T-cell (primary cell): ENCODE measurements at places on chromosomes 6 and 20.

DNA sequence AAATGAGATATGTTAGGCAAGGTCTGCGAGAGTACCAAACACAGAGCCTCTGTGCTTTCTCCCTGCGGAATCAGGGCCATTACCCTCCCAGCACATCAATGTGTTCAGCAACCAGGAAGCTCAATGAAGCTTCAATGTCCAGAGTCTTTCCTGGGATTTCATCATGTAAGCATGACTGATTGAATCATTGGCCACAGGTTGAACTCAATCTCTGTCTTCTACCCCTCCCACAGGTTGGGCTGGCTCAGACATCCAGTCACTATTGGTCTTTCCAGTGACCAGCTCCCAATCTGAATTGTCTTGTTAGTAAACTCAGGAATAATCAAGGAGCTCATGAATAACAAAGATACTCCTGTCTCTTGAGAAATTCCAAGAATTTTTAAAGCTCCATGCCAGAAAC is 2.7 kb upstream of the DTD1 start:
- DNase-seq, result no peak

GRCh38 chr6:36386495-36387439 is 702 bp downstream of the ETV7 start:
- no peak for DNase-seq

DNA sequence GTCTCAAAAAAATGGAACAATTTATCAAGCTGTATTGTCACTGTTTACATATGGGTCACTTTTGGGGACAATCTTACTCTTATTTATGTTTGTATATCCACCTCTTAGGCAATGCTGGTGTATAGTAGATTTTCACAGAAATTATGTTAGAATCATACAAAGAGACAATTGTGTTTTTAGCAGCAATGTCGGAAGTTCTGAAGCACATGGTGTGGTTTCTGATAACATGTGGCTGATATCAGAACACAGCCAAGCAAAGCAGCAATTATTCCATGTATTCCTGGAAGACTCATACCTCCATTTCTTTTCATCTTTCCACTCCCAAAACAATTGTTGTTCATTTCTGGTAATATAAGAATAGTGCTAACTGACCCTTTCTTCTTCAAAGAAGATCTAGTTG is 17.5 kb upstream of the LOC128125822 start:
- no peak for DNase-seq

DNA sequence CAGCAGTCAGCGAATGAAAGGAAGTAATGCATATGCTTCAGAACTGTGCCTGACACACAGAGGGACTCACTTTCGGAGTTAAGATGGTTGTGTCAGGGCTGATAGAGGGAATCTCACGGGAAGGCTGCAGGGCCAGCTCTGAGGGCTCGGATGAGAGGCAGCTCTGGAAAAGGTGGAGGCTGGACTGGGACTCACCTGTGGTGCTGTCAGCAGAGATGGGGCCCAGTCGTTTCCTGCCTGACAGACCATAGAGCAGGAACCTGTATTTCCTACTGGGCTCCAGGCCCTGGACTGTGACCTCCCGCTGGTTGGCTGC is 9.3 kb downstream of the CYP21A2 start:
- DNase-seq, result no peak

DNA sequence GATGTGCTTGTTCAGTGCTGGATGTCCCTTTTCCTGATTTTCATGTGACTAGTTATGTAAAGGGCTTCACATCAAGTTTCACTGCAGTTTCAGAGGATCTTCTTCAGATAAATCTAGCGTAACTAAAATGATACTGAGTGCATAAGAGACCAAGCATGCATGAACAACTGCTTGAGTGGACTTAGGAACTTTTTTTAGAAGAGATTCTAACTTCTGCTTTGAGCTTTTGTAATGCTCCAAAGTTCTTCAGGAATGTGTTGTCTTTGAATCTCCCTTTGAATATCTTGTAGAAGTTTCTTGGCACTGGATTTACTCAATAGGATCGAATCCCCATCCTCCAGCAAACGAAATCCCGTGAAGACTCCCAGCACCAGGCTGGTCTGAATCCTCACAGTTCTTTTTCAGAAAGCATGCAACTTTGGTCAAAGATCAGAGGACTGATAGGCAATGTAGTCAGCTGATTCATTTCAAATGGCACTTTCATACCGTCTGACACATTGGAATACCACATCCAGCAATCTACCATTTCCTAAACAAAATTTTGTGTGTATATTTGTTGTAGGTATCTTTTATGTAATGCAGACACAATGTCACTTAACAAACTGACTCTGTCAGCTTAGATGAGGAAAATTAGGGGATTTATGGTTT is 33.2 kb downstream of the ENPP1 start:
- no peak for DNase-seq

GRCh38 chr20:618980-619379 is 8.9 kb upstream of the TCF15 start:
- no peak for DNase-seq

GRCh38 chr6:15534974-15535373 is 127.9 kb downstream of the DTNBP1 start:
- DNase-seq, result no peak

- DNase-seq, result no peak
These were observed 364.3 kb upstream of the ID4 start for GRCh38 chr6:19472850-19473249.

DNA sequence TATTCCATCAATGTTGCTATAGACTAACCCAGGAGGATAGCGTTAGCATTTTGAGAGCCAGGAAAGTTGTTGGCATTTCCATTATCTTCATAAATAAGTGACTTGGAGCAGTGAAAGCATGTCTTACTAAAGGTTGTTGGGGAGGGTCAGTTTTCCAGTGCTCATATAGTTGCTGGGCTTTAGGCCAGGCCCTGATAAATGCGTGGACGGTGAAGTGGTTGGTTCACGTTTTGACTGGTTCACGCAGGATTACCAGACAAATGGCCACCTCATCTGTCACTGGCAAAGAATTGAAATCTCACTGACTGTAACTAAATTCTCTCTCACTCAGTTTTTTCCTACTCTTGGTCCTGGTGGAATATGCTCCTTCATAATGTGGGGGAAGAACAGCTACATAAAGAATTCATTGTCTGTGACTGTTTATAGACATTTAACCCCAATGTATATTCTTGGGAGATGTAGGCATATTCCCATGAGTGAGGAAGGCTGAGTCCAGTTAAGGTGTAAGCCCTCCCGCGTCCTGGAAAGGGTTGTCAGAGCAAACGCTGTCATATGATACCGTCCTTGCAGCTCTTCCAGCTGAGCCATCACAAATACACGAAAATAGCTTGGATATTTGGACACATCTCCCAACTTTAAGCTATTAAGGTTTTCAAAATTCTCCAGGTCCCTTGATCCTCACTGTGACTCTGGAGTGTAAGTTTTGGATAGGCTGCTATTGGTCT is 27.8 kb downstream of the LRRC1 start:
- no peak for DNase-seq

DNA sequence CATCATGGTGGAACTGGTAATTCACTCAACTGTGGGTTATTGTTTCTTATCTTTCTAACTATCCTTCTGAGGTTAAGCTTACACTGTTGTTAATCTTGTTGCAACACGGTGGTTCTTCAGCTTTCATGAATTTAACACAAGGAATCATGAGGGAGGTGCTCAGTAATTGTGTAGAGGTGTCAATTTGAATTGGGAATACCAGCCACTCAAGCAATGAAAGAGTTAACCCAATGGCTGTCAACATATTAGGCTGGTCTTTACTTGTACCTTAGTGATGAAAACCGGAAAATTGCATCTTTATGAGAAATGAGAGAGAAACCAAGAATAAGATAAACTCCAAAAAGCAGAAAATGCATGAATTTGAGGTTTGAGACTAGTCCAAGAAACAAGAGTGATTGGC is 95.7 kb downstream of the HS3ST5 start:
- DNase-seq, result no peak

DNA sequence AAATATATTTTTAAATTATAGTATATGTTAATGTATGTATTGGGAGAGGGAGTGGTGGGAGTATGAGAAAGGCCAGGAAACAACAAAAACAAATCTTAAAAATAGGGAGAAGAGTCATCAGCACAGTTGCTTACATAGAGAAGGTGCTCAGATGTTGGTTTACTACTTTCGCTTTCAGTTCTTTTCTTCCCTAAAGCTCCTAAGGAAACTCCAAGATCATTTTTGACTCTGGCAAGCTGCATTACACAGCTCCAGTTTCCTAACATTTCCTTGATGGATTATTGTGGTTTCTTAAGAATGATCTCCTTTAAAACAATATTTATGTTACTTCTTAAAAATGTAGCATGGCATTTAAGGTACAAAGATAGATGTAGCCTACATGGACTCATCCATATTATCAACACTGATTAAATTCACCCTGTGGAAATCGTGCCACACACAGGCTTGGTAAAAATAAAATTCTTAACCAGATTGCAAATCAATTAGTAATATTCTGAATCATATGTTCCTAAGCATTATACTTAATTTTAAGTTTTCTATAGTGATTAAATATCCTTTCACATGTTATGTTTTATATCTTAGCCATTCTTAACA is 118.0 kb upstream of the MAN1A1 start:
- DNase-seq, result no peak

DNA sequence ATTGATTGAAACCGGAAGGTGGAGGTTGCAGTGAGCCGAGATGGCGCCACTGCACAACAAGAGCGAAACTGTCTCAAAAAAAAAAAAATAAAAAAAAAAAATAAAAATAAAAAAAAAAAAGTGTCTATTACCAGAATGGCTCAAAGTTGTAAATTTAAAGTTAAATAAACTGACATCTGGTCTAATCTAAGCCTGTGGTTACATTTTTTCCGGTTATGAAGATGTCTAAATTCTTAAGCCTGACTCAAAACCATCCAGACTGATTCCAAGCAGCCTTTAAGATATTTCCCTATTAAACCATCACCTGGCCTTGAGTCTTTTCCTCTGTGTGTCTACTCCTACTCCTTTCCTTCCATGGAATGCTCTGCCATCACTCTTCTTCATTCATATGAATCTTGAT is 371.7 kb upstream of the RUNX2 start:
- DNase-seq, result no peak

DNA sequence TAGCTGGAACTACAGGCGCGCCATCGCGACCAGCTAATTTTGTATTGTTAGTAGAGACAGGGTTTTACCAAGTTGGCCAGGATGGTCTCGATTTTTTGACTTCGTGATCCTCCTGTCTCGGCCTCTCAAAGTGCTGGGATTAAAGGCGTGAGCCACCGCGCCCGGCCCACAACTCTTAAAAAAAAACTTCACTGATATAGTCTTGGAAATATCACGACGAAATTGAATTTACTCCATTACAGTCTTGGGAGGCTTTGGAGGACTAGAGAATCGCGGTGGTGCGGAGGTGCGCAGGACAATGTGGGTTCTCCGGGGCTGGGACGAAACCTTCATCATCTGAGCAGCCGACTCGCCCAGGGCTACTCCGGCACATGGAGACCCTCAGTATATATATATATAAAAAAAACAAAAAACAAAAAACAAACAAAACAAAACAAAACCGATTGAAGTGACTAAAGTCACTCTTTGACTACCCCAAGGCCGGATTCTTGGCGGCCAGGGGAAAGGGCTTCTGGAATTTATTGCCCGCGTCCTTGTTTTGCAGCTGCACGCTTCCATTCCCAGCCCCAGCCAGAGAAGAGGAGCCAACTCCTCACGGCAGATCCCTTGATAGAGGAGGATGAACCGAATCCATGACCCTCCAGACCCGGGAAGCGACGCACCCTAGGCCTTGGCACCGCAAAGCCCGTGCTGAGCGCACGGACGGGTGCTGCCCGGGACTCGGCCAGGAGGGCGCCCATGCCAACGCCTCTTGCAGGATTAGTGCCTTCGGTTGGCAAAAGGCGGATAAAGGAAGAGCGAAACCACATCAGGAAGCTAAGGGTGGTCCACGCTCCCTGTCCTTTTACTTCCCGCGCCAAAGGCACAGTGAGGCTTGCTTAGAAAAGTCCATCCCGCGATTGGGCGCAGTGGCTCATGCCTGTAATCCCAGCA is 1.7 kb upstream of the GCM2 start:
- no peak for DNase-seq

DNA sequence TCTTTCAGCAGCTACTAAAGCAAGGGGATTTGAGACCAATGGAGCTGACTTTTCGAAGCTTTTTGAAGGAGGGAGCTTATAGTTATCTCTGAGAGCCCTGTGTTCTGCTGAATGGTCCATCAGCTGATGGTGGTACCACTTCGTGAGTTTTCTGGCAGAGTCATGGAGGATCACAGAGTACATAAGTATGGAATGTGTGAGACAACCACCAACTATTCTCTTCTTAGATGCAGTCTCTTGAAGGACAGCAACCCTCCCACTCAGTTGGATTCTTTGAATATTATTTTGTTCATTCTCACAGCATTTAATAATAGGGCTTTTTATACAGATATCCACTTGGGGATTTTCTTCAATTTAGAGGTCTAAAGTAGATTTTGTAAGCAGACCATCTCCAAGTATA is 75.3 kb downstream of the ELOVL2 start:
- no peak for DNase-seq

DNA sequence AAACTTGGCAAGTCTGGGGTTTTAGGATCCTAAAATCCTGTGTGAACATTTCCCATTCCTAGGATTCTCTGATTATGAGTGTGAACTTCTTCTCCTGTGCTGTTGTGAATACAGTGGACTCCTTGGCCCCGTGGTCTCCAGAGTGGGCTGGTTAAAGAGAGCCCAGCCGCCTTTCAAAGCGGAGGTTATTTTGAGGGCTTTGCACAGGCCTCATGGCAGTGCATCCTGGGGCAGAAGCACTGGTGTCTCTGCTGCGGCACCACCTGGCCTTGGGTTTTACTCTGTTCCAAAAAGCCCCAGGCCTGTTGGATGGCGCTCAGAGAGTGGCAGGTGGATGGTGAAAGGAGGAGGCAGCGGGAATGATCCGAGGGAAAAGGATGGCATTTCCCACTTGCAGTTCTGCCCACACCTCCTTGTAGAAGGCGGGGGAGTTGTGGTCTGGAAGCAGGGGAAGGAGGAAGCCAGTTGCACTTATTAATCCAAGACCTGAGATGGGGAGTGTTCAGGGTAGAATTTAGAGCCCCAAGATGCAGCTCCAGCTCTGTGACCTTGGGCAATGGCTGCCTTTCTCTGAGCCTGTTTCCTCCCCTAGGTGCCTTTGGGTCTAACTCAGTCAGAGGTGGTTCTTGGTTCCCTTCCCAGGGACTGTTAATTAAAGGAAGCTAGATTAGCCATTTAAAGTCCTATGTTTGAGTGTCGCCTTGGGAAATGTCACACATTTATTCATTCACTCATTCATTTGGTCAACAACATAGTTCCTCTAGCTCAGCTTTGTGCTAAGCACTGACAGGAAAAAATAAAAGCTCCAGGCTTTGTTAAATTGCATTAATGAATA is 22.4 kb downstream of the MMP24 start:
- no peak for DNase-seq
